ENCODE measurements at places on chromosomes 7 and 10. TPM values are rescaled to one million over a fixed set of nuclear protein-coding genes. Genes with fewer than 3 reads are reported as not detected.
A peak's percentile ranks its signal among the peaks of the same experiment; 100 is the strongest.

DNA sequence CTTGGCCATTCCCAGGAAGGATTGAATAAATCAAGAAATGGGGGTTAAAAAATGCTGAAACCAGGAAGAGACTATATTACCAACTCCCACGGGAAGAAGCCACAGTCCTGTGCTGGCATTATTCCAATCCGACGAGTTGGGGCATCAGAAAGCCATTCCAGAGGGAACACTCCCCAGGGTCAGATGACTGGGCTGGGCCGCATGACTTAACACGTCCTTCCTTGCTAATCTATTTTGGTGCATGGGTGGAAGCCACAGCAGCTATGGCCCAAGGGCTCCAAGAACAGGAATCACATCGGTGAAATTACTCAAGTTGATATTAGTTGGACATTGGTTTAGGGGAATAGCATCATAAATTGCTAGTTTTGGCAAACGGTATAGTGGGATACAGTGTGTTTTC, 592.9 kb upstream of the NRP1 start:
- no peak for DNase-seq

DNA sequence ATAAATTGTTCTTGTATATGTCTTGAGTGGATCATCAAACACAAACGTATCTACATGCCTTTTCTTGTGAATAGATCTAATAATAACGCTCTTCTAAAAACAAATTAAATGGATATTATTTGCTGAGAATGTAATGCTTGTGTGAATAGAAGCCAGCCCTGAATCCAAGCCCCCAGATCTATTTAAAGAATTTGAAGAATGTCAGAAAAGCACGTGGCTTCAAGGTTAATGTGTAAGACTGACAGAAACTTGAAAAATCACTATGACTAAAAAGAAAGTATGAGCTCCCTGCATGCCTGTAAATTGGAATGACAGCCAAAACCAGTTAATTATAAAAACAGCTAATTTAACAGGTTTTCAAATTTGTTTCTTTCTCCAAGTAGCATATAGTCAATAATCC, 43.2 kb upstream of the ATRNL1 start:
- no peak for DNase-seq

DNA sequence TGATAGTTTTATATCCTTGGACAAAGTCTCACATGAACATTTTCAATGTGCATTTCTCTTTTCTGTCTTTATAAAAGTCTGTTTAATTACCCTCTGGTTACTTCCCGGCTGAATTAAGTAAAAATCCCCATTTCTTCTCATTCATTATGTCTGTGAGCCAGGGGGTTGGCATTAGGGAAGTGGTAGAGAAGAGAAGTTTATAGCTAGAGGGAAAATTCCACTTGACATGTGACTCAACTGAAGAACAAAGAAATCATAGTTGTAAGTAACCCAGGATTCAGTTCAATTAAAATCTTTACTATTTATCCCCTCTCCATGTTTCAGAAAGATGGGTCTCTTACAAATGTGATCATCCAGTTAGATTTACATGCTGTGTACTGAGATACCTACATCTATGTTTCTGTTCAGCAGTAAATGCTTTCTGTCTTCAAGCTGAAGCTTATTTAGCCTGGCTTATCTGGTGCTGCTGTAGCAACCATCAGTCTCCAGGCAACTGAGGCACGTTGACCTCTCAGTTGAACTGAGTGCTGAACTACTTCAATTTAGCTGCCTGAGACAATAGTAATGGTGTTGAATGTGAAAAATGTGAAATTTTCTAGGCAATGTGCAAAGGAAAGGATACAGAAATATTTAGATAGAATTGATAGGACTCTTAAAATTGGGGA, 181.6 kb downstream of the MLLT10 start:
- no peak for DNase-seq

- no peak for DNase-seq
Observed at GRCh38 chr10:35040760-35041501, 49.2 kb downstream of the CUL2 start.

DNA sequence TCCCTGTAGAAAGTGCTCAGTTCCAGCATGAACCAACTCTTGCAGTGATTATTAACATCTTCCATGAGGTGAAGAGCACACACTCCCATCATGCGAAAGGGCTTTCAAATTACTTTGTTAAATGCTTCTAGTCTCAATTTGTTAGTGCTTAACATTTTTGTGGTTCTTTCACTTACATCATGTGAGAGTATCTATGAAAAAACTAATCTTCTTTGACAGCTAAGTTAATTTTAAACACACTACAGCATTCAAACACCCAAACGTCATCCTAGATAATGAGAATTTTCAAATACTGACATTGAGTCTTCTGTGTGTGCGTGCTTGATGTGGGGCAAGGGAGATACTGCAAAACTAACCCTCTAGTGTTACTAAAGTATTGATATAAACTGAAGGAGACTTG, 84.8 kb downstream of the ETV1 start:
- no peak for DNase-seq

The HECW1 gene
- total RNA-seq: not detected

GRCh38 chr10:61978965-61979364, 77.5 kb downstream of the ARID5B start:
- DNase-seq: no peak

DNA sequence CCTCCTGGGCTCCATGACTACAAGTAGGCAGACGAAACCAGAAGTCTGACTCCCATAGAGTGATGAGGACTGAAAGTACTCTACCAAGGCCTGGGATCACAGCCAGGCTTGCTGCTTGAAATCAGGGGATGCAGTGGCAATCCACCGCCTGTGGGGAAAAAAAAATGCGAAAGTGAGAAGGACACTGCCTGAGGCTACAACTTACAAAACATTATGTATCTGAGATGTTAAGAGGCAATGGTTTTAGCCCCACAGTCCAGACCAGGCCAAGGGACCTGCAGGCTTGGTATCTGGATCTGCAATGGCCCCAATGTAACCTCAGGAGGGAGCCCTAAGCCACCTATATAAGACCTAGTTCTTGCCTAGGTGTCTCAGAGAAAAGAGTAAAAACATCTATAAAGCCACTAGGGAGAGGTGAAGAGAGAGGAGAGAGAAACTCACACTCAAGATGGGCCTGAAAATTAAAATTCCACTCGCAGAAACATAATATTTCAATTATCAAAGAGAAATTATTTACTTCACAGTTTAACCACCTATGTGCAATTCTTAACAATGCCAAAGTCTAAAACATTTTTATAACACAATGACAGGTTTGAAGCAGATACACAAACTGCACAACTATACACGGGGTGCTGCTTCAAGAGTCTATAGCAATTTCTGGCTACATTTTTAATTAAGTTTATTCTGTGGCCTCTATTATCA, 13.9 kb downstream of the DNAJC1 start:
- DNase-seq: peak; percentile 58

The CUZD1 gene
- 2.8 TPM for total RNA-seq

The HMX3 gene
- total RNA-seq: not detected

DNA sequence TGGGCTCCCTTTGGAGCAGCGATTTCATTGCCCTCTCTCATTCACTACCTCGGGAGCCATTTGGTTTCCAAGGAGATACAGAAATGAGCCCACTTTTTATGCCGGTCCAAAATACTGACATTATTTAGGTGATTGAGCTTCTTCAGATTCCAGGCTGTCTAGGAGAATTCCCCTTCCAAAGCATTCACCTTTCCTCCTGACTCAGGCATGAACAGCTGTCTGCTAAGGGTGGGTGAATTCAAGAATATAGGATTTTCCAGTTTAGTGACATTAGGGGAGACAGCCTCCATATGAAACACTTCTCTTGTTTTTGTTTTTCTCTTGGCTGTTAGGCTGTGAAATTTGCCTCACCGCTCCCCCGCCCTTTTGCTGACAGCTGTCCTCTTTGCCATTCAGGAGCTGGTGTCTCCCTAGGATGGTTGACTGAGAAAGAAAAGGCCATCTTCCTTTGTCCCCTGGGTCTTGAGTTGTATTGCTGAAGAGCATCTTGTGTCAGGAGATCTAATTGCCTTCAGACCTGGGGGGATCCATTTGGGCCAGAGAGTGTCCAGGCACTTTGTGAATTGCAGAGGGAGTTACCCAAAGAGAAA, 56.7 kb downstream of the LRRC4 start:
- DNase-seq: no peak

DNA sequence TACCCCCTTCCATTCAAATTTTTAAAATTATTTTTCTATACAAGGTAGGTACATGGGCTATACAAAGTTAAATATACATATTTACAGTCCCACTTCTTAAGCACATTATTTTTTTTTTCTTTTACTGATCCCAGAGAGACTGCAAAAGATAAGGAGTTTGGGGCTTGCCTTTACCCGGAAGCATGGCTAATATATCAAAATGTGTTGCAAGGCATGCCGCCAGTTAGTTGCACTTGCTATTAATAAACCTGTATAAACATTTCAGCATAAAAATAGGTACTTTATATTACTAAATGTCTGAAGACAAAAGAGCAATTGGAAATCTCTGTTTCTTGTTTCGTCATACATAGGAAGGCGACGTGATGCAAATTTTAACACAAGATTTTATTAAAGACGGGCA, 21.5 kb upstream of the PDLIM1 start:
- no peak for DNase-seq

DNA sequence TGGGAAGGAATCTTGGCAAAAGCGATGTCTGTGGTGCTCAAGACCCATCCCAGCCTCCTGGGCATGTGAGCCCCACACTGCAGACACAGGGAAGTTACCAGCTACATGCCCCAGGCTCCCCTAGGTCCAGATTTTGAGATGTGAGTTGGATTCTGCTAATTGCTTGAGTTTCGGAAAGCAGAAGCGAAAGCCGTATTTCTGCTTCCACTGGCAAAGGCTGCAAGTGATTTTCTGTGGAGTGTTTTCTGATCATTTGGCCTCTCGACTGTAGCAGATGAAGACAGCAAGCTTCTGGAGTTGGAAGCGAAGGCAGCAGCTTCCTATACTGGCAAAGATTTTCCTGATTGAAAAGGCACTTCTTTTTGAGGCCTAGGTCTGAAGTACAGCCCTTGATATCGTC, 29.6 kb downstream of the ANKRD16 start:
- DNase-seq: no peak

DNA sequence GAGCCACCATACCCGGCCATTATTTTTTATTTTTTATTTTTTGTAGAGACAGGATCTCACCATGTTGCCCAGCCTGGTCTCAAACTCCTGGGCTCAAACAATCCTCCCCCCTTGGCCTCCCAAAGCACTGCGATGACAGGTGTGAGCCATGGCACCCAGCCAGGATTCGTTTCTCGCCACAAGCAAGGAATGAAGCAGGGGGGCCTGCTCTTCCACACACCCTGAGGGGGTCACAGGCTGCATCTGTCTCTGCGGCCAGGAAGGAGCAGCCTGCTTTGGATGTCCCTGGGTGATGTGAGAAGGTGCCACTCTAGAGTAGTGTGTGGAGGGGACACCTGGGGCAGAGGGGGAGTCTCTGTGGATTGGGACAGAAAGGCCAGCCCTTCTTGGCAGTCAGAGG, 61.3 kb upstream of the TNRC18 start:
- no peak for DNase-seq

DNA sequence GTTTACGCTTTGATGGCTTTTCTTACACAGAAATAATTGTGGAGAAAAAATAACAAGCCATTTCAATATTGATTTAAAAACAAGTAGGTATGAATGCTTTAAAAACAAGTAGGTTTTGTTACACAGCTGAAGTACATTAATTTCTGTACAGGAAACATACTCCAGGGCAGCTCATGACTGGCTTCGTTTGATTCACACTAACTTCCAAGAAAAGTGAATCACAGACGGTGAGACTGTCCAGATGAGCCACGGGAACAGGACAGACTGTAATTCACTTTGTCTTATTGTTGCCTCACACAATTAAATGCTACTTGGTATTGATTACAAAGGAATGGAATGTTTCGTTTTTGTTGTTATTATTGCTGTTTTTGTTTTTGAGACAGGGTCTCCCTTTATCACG, 26.6 kb upstream of the SNX10 start:
- no peak for DNase-seq

- DNase-seq: no peak
Observed at GRCh38 chr10:132556994-132557441, 19.4 kb downstream of the INPP5A start.

The ATP6V0E2 gene
- total RNA-seq: 71.3 TPM

The SYT15 gene
- 0.33 TPM for total RNA-seq

DNA sequence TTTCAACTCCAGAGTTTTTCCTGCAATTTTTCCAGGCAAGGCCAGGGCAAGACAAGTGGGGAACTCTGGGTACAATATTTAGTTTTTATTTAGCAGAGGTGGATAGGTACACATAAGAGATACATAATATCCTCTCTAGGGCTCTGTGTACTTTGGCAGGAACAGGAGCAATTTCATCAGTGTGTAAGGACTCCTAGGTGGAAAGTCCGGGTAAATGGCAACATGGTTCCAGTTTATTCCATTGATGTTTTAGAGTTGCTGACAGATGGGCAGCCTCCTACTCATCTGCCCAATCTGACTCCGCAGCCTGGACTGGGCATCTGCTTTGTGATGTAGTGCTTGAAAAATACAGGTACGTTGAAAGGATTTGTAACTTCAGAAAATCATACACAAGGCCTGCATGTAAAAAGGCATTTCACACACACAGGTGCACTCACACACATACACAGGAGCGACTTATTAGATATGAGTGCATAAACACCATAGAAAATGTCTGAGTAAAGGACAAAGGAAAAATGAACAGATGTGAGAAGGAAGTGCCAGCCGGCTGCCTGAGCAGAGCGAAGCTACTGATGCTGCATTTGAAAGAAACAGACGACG, 5.7 kb downstream of the PON1 start:
- DNase-seq: no peak

DNA sequence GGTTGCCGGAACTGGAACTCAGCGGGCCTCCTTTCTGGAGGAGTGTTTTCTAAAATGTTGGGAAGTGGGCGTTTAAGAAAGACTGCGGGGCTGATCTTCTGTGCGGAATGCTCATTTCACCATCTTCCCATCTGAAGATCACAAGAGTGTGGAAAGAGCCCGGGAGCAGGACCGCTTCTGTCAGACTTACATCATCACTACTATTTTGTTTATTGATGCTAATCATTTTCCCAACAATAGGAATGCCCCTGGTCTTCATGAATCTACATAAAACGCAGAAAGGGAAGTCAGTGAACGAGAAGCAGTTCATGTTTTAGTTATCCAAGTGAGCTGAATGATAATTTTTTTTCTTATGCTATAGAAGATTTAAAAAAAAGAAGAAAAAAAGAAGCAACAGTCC, 447.8 kb upstream of the MKI67 start:
- no peak for DNase-seq

Data from activated CD8-positive, alpha-beta memory T cell treated with anti-CD3 and anti-CD28 coated beads, Interleukin-2, amount 10 ng/mL, durations not matched to agents 7 days and 5 days (primary cell).